Tongue (tissue), 3 donors: ENCODE measurements at places on chromosomes 11 and 22.
A peak's percentile ranks its signal among the peaks of the same experiment; 100 is the strongest.

GRCh38 chr11:35223371-35223796 is 84.4 kb downstream of the CD44 start:
- peak; percentile 97 for DNase-seq

GRCh38 chr11:69541001-69541285 is 59.5 kb downstream of the LINC01488 start:
- no peak for DNase-seq

GRCh38 chr22:36325154-36326031 is 62.4 kb downstream of the MYH9 start:
- peak; percentile 90 for DNase-seq

DNA sequence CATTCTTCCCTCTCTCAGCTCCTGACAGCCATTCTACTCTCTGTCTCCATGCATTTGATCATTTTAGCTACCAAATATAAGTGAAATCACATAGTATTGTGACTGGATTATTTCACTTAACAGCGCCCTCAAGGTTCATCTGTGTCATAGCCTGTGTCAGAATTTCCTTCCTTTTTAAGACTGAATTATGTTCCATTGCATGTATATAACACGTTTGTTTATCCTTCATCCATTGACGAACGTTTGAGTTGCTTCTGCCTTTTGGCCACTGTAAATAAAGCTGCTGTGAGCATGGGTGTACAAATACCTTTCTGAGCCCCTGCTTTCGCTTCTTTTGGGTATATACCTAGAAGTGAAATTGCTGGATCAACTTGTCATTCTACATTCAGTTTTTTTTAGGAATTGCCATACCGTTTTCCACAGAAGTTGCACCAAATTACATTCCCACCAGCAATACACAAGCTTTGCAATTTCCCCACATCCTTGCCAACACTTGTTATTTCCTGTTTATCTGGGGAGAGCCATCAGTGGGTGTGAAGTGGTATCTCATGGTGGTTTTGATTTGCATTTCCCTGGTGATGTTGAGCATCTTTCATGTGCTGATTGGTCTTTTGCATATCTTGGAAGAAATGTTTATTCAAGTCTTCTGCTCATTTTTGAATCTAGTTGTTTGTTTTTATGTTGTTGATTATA is 17.5 kb downstream of the GLB1L2 start:
- no peak for DNase-seq

DNA sequence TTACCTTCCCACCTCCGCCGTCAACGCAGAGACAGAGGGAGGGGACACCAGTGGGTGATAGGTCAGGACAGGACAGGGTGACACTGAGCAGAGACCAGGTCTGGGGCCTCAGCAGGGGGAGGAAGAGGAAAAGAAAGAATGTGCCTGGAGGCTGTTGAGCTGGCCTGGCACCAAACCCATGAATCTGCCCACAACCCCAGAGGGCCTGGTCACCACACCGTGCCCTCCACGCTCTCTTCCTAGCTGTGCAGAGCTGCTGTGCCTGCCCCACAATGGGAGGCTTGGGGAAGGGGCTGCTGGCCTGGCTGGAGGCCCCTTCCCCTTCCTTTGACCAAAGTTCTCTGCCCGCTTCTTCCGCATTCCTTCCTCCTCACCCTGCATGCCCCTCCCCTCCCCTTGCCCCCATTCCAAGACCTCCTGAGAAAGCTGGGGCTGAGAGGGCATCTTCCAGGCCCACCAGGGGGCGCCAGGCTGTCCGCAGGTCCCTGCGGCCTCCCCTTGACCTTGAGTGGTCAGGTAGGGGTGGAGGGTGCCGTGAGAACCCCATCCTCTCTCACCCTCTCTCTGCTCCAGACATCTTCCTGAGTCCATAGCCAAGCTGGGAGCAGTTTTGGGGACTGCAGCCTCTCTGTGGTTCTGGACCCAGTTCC is 11.0 kb upstream of the CACNA1I start:
- DNase-seq = no peak

- peak; percentile 56 for DNase-seq
Observed at GRCh38 chr22:36587289-36588154, 58.6 kb upstream of the EIF3D start.

- peak; percentile 63 for DNase-seq
Observed at GRCh38 chr22:36461665-36462649, 19.5 kb downstream of the TXN2 start.

- no peak for DNase-seq
Observed at GRCh38 chr11:88357323-88358039, 19.9 kb upstream of the CTSC start.

- DNase-seq = no peak
Observed at GRCh38 chr22:29717789-29718188, 2.0 kb upstream of the CABP7 start.

DNA sequence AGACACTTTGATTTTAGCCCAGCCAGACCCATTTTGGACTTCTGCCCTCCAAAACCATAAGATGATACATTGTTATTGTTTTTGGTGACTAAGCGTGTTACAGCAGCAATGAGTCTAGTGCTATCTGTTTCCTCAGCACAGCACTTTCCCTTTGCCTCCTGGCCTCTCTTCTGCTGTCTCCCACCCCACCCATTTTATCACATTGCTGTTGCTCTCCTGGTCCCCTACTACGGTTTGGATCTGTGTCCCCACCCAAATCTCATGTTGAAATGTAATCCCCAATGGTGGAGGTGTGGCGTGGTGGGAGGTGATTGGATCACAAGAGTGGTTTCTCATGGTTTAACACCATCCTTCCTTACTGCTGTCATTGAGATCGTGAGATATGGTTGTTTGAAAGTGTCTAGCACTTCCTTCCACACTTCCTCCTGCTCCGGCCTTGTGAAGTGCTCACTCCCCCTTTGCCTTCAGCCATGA is 59.8 kb upstream of the CD82 start:
- no peak for DNase-seq

- no peak for DNase-seq
Observed at GRCh38 chr11:45541693-45542434, 123.6 kb downstream of the CHST1 start.

GRCh38 chr22:20472629-20473442 is 22.8 kb downstream of the KLHL22 start:
- no peak for DNase-seq

DNA sequence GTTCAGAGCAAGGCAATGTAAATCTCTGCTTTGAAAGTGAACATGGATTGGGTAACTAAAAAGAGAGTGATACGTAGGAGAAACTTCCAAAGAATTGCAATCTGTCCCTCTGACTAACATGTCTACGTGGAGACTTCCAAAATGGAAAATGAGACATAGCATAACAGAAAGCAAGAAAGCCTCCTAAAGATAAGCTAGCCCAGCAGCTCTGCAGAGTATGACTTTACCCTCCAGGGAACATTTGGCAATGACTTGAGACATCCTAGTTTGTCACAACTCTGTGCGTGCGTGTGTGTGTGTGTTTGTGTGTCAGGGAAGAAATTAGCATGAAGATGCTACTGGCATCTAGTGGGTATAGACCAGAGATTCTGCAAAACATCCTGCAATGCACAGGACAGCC is 817.4 kb downstream of the NTM start:
- DNase-seq = no peak

- no peak for DNase-seq
Observed at GRCh38 chr11:13289081-13289480, 11.5 kb downstream of the BMAL1 start.
